ENCODE measurements at places on chromosomes 2 and 18. TPM values are rescaled to one million over a fixed set of nuclear protein-coding genes. Genes with fewer than 3 reads are reported as not detected.

Gene DHRS9
- not detected for polyA plus RNA-seq

Gene ALS2
- 4.0 TPM for polyA plus RNA-seq

DNA sequence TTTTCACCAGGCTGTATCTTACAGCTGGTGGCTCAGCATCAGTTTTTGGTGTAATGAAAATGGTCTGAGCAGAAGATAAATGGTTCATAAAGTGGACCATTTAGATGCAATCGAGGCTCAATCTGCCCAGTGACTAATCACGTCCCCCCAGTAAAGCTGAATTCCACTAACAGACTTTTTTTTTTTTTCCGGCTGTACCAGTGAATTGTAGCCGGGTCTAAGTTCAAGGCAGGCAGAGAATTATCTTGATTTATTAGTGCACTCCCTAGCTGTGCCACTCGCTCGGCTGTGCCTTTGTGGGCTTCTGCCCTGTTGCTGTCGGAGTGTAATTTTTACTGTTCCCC, 215.1 kb upstream of the POU3F3 start:
- no peaks in the 10 kb centered on the region for H3K36me3 ChIP-seq
- DNase-seq, result no peak
- H3K4me3 ChIP-seq, result no peak overlapping the region
- H3K27me3 ChIP-seq, result no peaks in the 10 kb centered on the region

GRCh38 chr2:65363879-65364666, 68.3 kb downstream of the SPRED2 start:
- H3K27me3 ChIP-seq, result no peaks in the 10 kb centered on the region
- no peak overlapping the region for H3K4me3 ChIP-seq
- no peak overlapping the region for H3K27ac ChIP-seq
- H3K4me1 ChIP-seq, result peaks cover 4% of the 10 kb centered on the region
- DNase-seq, result no peak

Gene SIX2
- polyA plus RNA-seq, result not detected

DNA sequence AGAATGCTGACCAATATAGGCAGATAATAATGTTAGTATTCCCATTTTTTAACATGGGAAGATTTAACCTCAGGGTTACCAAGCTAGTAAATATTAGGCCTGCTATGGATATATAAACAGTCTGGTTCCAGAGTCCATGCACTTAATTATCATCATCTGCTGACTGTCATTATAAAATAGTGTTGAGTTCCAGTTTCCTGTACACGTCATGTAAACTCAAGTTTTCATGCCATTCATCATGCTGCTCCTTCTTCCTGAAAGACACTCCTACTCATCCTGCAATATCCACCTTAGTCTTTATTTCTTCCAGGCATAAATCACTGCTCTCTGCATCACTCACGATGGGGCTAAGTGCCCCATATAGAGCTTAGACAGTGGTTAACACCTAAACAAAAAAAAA, 420.8 kb upstream of the SPHKAP start:
- no peak overlapping the region for H3K27ac ChIP-seq
- H3K4me3 ChIP-seq, result no peak overlapping the region
- H3K36me3 ChIP-seq, result no peaks in the 10 kb centered on the region
- no peaks in the 10 kb centered on the region for H3K4me1 ChIP-seq
- H3K27me3 ChIP-seq, result no peaks in the 10 kb centered on the region
- DNase-seq, result no peak

Gene INHBB
- polyA plus RNA-seq, result not detected

- H3K27me3 ChIP-seq, result no peaks in the 10 kb centered on the region
- peaks cover 54% of the 10 kb centered on the region for H3K36me3 ChIP-seq
- no peak overlapping the region for H3K27ac ChIP-seq
- peaks cover 6% of the 10 kb centered on the region for H3K4me1 ChIP-seq
Observed at GRCh38 chr2:43455731-43456642, 139.9 kb downstream of the THADA start.

GRCh38 chr18:53531187-53531586, 693.3 kb downstream of the MBD2 start:
- H3K36me3 ChIP-seq, result no peaks in the 10 kb centered on the region
- no peak overlapping the region for H3K27ac ChIP-seq
- no peaks in the 10 kb centered on the region for H3K27me3 ChIP-seq
- H3K4me3 ChIP-seq, result no peak overlapping the region
- DNase-seq, result no peak

GRCh38 chr2:226906163-226906693, 70.4 kb downstream of the RHBDD1 start:
- H3K4me1 ChIP-seq, result peaks cover 17% of the 10 kb centered on the region
- no peak for DNase-seq
- peak overlapping the region; percentile 79 for H3K27ac ChIP-seq
- H3K36me3 ChIP-seq, result peaks cover 18% of the 10 kb centered on the region

Gene MATN3
- not detected for polyA plus RNA-seq

DNA sequence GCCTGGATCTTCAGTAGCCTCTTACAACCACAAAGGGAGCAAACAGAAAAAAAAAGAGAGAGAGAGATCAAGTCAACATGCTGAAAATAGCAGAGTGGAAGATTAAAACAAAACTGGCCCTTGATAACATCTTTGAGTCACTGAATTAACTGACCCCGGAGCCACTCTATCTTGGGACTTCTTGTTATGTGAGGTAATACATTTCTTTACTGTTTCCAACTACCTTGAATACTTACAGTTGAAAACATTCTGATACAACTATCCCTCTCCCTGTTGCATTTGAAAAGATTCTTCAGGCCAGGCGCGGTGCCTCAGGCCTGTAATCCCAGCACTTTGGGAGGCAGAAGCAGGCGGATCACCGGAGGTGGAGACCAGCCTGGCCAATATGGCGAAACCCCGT, 208.1 kb downstream of the MEMO1 start:
- H3K27me3 ChIP-seq, result peaks cover 5% of the 10 kb centered on the region
- H3K4me3 ChIP-seq, result no peak overlapping the region
- H3K27ac ChIP-seq, result no peak overlapping the region
- no peaks in the 10 kb centered on the region for H3K36me3 ChIP-seq
- H3K4me1 ChIP-seq, result peaks cover 2% of the 10 kb centered on the region

DNA sequence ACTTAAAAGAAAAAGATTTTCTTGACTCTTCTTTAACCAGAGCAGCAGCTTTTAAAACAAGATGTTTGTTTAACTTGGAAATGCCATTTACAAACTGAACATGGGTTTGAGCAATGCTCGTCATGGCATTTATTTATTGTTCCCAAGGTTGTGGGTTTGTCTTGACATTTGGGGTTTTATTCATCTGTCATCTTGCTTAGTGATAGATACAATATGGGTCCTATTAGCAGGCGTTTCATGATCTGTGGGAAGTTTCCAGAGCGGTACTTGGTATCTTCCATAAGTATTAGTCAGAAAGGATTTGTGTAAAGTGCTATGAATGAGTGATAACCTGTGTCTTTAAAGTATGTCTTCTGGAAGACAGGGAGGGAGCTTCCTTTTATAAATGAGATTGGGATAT, 29.9 kb upstream of the MGAT5 start:
- H3K27ac ChIP-seq, result no peak overlapping the region
- H3K4me1 ChIP-seq, result peaks cover 18% of the 10 kb centered on the region
- no peak for DNase-seq
- H3K4me3 ChIP-seq, result no peak overlapping the region
- no peaks in the 10 kb centered on the region for H3K36me3 ChIP-seq

- H3K4me3 ChIP-seq, result no peak overlapping the region
- no peak for DNase-seq
- no peak overlapping the region for H3K27ac ChIP-seq
- no peaks in the 10 kb centered on the region for H3K27me3 ChIP-seq
Observed at GRCh38 chr2:48127612-48128191, 221.4 kb upstream of the FBXO11 start.

GRCh38 chr2:172282944-172283343, 144.4 kb upstream of the ITGA6 start:
- H3K27me3 ChIP-seq, result no peaks in the 10 kb centered on the region
- peak overlapping the region; percentile 36 for H3K27ac ChIP-seq

- no peak overlapping the region for H3K27ac ChIP-seq
- no peak overlapping the region for H3K4me3 ChIP-seq
- no peaks in the 10 kb centered on the region for H3K36me3 ChIP-seq
Observed at GRCh38 chr2:128623776-128624761, 305.4 kb upstream of the HS6ST1 start.

Gene FBXO36
- polyA plus RNA-seq, result 1.5 TPM

- peaks cover 6% of the 10 kb centered on the region for H3K4me1 ChIP-seq
- no peak overlapping the region for H3K27ac ChIP-seq
- H3K4me3 ChIP-seq, result no peak overlapping the region
Observed at GRCh38 chr2:172964511-172965139, 111.0 kb upstream of the MAP3K20 start.

DNA sequence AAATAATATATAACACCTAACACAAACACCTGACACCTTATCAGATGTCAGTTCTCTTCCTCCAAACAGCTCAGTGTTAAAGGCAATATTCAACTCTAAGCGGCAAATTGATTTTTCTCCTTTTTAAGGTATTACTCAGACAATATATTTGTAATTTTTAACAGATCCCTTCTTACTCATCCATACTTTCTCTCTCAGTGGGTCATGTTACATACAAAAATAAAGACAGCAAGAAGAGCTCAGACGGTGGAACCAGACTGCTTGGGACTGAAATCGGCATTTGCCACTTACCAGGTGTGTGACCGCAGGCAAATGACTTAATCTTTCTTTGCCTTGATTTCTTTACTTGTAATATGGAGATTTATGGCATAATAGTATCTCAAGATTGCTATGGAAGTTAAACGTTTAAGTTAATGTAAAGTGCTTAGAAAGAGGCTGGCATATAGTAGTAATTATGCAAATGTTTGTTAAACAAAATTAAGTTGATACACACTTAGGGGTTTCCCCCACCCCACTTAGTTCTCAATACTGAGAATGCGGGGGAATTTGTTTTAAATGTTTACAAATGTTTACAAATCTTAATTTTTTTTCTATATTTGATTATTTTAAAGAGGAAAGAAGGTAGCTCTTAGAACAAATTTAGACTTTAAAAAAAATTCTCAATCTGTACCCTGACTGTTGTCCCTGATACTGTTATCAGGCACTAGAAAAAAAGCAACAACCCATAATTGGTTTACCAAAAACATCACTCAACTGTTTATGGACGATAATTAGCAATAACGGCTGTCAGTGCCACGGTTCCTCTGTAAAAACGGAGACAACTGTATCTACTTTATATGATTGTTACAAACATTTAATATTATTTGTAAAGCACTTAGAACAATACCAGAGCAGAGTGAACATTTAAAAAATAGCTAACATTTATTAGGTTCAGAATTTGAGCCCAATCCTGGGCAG, 25.6 kb downstream of the MAP3K2 start:
- no peaks in the 10 kb centered on the region for H3K27me3 ChIP-seq
- H3K36me3 ChIP-seq, result peaks cover 4% of the 10 kb centered on the region
- H3K4me3 ChIP-seq, result no peak overlapping the region
- H3K27ac ChIP-seq, result no peak overlapping the region

DNA sequence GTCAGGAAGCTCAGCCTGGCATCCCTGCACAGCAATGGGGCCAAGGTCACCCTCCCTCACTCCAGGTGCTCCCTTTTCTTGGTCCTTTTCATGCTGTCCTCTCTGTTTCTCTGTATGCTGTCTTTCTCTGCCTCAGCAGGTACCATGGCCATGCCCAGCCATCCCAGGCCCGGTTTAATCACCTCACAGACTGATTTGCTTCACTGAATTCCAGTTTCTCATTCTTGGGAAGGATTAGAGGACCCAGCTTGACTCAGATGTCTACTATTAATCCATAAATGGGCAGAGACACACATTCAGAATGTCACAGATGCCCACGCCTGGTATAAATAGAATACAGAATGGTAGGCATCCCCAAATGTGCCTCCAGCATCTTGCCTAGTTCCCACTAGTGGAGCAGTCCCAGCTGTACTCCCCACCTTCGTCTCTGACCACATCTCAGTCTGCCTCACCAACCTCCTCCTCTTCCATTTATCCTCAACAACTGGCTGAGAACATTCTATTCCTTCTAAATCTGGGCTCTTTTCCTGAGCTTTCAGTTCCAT, 14.2 kb upstream of the L3MBTL4 start:
- no peaks in the 10 kb centered on the region for H3K36me3 ChIP-seq
- H3K27me3 ChIP-seq, result peaks cover 2% of the 10 kb centered on the region
